ENCODE measurements at places on chromosomes 1 and 21.

DNA sequence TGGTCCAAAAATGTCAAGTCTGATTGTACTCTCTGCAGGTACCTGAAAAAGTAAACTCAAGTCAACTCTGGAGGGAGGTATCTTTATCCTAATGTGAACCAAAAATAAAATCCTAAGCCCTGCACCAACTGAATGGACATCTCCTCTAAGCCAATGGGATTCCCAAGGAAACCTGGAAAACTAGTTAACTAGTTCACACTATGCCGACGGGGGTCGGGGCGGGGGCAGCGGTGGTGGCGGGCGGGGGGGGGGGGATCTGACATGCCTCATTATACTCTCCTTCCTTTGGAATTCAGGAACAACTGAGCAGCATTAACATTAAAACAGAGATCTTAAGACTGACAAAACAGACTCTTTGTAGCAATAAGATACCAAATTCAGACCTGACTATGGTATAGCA lies 452.6 kb upstream of the CAMK1G start:
- no peak for DNase-seq

DNA sequence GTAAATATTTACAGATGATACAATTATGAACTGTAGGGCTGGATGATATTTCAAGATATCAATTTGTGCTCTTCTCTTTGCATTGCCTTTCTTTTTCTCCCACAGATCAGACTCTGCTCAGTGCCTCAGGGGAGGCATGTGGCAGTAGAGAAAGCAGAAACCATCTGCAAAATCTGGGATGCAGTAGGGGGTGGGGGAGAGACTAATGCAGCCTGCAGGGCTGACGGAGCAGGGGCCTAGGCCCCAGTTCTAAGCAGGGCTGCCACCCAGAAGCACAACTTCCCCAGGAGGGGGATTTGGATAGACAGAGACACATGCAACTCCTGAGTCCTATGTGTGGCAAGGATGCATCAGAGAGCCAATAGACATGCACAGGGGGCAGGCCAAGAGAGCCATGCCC lies 511.6 kb downstream of the SMYD3 start:
- DNase-seq = no peak

GRCh38 chr21:37532868-37533780 lies 166.6 kb downstream of the DYRK1A start:
- no peak for DNase-seq

DNA sequence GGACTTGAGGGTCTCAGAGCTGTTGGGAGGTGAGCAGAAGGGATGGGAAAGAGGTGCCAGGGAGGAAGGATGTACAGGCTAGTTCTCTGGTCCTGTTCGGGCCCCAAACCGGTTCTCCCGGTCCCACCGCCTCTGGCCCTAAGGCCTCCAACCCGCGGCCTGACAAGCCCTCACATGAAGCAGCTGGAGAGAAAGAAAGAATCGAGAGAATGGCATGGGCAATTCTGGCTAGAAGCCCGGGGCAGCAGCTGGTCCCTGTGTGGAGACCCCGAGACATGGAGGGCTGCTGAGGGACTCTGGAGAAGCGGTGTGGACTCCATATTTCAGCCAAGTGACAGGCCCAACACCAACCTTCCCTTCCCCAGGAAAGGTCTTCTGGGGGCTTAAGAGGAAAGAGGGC lies 730 bp downstream of the CDC42SE1 start:
- DNase-seq = no peak

Measured in Ammon's horn (tissue), 1 donor.